ENCODE measurements at places on chromosomes 3 and 15.

DNA sequence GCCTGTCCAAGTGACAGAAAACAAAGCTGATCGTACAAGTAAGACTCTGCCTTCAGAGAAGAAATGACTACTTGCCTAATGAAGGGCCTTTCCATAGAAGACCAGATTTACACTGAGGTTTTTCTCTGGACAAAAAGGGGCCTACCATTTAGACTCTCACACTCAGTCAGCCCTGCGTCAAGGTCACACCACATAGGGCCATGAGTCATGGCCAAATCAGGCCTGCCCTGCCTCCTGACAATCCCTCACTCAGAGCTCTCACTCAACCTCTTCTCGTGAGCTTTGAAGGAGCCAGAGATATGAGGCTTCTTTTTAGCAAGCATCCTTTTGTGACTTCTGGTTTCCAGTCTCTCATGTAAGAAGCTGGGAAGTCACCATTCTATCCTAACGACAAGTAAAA is 68.1 kb upstream of the NMNAT3 start:
- DNase-seq = no peak

DNA sequence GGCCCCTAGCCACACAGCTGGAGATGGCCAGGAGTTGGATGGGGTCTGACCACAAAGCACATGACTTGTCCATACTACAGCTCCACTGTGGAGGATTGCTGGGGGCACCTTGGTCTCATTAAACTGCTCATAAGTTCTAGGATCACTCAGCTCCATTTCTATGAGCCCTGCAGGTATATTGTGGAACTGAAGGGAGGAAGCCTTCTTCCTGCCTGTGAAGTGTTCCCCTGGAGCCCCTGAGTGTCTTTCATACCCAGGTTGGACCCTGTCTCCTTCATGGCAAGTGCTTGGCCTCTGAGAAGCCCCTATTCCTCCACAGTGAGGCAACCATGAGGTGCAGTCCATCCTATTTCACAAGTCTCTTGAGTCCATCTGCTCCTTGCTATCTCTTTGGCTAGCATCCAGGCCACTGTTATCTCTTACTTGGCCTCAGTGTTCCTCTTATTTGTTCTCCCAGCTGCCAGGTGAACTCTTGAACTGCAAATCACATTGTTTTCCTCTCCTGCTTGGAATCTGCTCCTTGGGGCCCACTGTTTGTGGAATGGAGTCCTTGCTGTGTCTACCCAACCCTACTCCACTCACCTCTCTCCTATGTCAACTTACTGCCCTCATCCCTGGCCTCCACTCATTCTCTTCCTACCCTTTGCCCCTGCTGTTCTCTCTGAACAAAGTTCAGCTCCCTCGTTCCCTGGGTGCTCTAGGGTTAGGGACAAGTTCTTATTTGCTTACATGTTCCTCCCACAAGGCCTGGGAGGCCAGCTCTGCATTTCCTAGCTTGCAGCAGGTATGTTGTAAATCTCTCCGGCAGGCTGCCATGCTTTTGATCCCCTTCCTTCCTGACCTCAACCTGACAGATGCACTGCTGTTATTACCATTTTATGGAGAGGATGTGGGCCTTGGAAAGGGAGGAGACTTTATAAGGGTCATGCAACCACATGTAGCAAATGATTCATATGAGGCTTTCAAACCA is 1.2 kb downstream of the ACOX2 start:
- no peak for DNase-seq

DNA sequence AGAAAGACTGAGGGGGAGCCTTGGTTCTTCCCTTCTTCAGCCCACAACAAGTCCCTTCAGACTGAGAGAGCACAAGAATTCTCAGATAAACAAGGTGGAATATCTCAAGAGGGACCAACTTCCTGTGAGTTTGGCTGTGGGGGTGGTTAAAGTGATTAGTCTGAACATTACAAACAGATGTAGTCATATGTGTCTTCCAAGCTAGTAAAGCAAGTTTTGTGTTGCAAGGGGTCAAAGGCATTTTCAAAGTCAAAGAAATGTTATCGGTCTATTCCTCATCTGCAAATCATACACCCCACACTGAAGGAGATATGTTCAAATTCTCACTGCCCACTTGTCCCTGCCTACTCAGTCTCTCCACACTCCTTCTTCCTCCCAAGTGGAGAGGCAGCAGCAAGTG is 242.5 kb downstream of the FAM43A start:
- DNase-seq = no peak

DNA sequence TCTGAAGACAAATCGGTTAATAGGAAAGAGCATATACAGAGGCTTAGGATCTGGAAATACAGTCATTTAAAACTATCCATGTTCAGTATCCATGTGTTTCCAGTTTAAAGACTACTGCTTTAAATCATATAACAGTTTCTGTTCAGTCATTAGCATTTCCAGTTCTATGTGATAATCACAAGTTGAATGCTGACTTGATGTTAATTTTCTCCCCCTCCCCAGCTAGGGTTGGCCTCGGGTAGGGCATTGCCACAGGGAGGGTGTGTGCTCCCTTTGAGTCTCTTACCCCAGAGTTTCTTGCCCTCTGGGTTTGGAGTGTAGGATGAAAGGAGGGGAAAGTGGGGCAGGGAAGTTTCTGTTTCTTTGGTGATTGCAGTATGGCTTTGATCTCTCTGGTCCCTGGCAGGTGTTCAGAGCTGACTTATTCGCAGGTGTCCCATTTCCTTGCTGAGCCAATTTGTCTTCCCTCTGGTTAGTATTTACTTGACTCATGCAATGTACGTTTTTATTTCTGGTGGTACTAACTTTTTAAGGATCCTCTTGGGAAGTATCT is 86.3 kb downstream of the SH3GL3 start:
- no peak for DNase-seq

DNA sequence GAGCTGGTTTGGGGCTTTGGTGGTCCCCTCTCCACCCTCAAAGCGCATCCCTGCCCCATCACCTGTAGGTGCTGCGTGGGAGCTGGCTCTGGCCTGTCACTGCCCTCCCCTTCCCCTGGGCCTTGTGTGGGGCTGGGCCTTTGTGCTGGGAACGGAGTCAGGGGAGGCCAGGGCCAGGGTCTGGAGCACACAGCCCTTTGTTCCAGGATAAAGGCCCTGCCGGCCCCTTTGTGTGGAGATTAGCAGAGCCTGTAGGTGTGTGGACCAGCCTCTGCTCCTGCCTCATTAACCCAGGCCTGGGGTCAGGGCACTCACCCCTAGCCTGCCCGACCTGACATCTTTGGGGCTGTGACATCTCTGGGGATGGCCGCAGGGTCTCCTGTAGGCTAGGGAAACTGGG is 8.9 kb downstream of the EPHB3 start:
- no peak for DNase-seq

- no peak for DNase-seq
Measured at GRCh38 chr3:50123394-50124051, 31.6 kb upstream of the SEMA3F start.

- no peak for DNase-seq
Measured at GRCh38 chr15:34233614-34234013, 8.8 kb downstream of the EMC4 start.

GRCh38 chr3:48240000-48240963 is 622 bp upstream of the ZNF589 start:
- DNase-seq = no peak

DNA sequence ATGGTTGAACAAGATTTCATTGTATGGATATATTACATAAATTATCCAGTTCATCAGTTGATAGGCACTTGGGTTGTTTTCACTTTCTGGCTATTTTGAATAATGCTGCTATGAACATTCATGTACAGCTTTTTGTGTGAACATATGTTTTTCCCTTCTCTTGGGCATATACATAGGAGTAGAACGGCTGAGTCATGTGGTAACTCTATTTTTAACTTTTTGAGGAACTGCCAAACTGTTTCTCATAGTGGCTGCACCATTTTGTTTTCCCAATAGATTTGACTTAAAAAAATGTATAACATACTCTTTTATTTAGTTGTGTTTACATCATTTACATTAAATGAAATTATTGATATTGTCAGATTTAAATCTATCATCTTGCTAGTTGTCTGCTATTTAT is 28.8 kb upstream of the RFX7 start:
- DNase-seq = no peak

GRCh38 chr15:70192490-70192889 is 94.8 kb upstream of the TLE3 start:
- no peak for DNase-seq

DNA sequence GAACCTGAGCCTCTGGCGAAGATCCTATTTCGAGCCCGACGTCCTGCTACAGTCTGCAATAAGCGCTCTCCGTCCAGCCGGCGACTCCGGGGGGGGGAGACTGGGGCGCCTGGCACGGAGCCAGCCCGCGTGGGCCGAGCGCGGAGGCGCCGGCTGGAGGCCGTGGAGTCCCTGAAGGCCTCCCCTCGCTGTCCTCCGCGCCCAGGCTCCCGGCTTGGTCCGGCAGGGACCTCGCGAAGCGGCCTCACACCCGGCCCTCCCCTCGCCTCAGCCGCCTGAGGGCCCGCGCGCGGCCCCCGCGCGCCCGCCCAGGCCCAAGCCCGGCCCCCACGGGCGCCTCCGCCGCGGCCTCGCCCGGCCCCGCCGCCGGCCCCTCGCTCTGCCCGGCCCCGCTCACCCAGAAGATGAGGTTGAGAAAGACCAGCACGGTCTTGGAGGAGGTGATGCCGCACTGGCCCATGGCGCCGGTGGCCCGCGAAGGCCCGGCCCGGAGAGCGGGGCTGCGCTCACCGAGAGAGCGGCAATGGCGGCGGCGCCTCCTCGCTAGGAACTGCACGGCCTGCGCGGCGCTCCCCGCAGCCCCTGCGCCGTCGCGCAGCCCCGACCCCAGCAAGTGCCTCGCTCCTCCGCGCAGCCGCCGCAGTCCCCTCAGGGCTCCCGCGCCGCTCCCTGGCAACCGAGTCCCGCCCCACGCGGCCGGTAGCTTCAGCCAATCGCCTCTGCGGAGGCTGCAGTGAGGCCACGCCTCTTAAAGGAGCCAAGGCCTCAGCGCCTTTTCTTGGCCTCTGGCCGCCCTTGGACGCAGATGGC is at the start of gene TSPAN3:
TSS of gene TSPAN3 (minus strand) at position 615 of the 810 bp plus-strand sequence. CDS start at position 460, 155 bp downstream.
- no peak for DNase-seq

DNA sequence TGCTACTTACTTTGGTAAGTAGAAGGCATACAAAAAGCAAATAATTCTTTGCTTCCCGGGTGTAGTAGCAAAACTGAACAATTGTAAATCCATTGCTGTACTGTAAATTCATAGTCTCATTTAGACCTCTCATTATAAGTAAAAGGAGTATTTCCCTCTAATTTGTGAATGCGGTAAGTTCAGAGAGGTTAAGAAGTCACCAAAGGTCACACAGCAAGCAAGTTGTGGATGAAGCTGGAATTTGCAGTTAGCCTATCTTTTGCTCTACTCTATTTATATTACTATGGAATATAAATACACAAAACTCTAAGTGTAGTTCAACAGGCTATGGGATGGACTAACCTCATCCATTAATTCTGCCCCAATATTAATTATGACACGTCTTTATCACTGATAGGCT is 508.3 kb downstream of the MCTP2 start:
- no peak for DNase-seq

DNA sequence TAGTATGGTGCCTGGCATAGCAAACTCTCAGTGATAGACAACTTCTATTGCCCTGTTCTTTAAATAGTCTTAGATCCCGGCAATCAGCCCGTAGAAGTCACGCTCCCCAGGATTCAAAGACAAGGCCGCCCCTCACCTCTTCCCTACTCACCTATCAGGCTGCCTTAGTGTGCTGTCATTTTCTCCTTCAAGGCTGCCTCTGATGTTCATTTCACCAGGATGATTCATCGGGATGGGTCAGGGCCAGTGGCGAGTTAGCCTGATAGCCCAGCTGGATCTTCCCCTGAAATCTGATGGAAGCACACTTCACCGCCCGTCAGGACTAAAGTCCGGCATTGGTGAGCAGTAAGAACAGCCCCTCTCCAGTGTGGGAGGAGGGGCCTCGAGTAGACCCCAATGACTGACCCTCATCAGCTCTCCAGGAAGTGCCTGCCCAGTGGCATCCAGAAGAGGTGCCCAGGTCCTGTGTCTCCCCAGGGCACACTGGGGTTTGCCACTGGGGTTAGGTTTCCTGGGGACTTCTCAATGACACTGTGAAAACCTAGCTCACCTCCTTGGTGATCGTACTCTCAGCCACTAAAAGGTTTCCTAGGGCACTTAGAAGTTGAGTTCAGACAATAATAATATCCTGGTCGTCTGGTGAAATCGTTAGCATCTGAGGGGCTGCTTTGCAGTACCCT is 37.5 kb downstream of the TPM1 start:
- no peak for DNase-seq

DNA sequence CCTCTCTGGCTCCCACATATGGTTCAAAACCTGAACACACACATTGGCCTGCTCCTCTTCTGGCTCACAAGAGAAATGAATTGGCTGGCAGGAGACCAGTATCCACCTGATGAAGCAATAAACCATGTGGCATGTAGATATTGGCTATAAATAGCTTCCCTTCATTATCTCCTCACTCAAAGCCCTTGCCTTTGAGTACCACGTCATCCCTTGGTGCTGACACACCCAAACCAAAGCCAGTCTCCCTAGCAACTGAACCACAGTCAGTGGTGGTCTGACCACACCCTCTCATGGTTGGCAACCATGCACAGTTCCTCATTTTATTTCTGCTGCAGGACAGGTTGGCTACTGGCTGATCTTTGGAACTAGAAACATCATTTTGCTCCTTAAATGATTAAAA is 98.8 kb downstream of the ZNF621 start:
- no peak for DNase-seq
